ENCODE measurements at places on chromosomes 7 and 10.

DNA sequence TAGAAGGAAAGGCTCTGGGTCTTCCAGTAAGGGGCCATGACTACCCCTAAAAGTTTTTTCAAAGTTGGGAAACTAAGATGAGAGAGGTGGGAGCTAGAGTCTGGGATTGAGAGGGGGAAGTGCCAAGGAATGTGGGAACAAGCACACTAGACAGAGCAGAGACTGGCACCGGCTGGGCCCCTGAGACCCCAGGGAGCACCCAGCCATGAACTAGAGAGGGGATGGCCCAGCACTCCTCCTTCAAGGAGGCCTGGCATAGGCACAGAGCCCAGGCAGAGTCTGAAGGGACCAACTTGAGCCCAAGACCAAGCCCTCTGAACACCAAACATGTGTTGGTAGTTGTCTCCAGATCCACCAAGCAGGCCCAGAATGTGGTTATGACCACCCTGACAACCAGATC lies 119.0 kb downstream of the GRID1 start:
- no peak for DNase-seq

- DNase-seq, result peak; percentile 81
Measured at GRCh38 chr10:26540601-26541000, 102.5 kb downstream of the APBB1IP start.

- no peak for DNase-seq
Measured at GRCh38 chr7:738723-739454, 11.8 kb upstream of the PRKAR1B start.

DNA sequence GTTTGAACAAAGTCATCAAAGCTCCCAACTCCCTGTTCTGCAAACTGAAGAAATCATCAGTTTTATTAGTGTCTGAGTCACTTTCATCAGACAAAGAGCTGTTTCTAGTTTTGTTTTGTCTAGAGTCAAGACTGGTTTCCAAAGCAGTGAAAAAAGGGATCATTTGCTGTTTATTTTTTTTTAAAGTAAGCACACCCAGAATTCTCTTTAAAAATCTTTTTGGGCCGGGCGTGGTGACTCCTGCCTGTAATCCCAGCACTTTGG lies 972.0 kb upstream of the CELF2 start:
- DNase-seq, result no peak

- DNase-seq, result no peak
Measured at GRCh38 chr10:97548828-97549455, 23.6 kb upstream of the ANKRD2 start.

DNA sequence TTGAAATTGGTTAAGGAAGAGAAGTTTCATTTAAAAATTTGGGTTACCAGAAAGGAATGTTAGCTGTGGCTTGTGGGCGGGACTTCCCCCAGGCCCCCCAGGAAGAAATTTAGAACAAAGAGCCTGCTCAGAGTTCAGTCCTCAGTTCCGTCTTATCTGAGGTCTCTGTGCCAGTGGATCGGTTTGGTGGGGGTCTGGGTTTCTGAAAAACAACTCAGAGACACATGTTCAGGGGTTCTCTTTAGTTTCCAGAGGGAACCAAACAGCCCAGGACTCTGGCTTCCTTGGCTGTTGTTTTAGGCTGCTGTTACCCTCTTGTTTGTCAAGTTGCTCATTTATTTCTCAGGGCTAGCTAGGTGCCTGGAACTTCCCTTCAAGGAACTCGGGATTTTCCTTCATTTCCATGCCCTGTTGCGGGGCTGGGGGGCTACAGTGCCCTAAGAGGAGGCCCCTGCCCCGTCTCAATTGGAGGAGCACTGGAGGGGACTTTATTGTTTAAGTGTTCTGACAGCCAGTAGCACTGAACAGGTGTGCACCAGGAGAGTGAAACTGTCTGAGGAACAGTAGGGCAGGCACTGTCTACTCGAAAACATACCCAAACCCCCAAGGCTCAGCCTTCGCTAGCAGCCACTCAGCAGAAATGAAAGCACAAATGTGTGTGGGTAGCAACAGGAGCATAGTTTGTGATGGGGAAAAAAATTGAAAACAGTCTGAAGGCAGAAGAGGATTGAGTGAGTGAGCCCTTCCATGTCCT lies 59.9 kb downstream of the ALOX5 start:
- no peak for DNase-seq

DNA sequence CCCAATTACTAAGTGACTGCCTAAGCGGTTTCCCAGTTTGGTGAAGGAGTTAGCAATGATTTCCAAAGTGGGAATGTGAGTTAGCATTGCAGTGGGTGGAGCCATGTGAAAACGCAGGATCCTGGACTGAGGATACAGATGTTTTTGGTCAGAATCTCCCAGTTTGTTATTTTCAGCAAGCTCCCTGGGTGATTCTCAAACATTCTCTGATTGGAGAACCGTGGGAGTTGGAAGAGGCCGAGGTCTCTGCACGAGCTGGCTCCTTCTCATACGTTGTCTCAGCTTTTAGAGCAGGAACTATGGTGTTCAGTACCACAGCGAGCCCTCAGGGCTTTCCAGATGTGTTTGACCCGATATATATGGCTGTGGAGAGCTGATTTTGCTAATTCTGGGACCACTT lies 396.5 kb upstream of the NPVF start:
- no peak for DNase-seq

DNA sequence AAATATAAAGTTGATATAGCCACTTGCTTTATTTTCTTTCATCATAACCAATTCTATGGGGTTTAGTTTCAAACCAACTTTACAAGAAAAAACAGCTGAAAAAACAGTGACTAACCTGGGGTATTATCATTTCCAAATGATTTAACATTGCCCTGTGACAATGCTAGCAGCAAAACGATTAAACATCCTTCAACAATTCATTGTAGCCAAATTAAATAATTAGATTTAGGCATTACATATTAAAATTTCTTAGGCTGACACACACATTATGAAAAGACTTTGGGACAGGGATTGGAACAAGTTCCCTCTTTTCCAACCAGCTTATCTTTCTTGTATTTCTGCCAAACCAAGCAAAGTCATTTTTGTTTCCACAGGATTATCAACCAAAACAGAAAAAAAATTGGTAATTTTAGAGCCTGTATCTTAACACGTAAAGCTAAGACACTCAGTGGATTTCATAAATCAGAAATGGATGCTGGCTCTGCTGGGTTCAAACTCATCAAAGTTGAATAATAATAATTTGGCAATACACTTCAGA lies 84.0 kb downstream of the SEMA3D start:
- DNase-seq, result no peak

- no peak for DNase-seq
Measured at GRCh38 chr7:156222611-156223010, 410.3 kb upstream of the SHH start.

DNA sequence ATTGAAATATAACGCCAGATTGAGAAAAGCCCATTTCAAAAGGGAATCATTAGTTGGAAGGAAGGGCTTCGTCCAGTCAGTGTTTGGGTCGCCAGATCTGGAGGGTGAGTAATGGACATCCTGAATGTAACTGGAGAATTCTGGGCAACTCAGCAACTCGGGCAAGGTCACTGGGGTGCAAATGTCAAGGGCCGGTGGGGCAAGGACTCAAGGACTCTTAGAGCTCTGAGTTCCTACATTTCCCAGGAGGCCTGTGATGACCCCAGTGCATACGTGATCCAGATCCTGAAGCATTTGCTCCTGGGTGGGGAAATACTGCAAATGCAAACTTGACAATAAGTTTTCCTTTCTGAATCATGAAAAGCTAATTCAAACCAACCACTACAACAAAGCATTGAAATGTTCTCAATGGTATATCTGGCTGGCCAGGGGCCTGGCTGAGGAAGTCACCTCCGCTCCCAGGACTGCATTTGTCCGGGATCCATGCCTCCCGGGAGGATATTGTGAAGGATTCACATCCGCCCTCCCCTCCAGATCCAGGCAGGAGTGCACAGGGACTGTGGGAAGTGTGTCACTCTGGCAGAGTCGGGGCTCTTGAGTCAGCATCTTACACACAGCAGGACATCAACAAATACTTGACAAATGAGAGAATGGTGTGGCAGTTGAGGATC lies 164.0 kb downstream of the FANK1 start:
- DNase-seq, result no peak

GRCh38 chr7:5424749-5425506 lies 1.3 kb upstream of the TNRC18 start:
- DNase-seq, result peak; percentile 46

DNA sequence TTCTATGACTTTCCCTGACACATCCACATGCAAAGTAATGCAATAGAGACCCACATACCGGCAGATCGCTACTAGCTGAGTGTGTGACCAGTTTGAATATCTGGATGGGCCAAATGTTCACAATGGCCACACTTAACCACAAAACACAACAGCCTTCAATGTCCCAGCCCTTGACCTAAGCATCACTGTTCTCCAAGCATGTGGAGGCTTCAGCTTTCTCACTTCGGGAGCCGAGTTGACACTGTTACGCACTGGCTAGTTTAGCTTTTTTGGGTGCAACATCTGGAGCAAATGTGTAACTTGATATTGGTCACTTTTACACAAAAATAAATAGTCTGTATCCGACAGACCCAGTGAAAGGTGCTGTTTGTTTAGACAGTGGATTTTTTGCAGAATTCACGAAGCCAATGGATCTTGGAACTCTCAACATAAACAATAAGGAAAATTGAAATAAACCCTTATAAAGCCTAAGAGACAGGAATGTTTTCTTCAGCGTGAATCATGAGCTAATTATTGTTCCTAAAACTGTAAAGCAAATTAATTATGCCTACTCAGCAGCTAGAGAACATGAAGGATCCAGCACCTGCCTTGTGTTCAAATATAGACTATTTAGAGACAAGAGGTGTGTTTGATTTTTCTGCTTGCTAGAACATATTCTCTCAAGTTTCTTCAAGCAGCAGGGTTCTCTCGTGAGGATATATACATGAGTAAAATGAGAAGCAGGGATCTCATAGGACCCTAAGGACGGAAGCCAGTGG lies 117.6 kb upstream of the JCAD start:
- DNase-seq, result no peak

DNA sequence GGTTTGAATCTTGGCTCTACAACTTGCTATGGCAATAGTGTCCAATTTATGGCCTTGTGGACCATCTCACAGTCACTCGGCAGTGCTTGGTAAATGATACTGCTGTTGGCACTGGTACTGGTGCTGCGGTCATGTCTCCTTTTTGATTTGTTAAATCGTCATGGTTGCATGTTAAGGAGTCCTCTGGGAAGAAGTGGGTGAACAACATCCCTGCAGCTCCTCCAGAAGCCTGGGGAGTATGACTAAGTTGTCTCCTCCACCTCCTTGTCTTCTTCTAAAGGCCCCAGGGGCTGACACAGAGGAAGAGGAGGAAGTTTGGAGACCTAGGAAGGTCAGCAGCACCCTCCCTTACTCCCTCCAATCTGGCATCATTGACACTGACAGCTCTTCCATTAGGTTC lies 8.5 kb downstream of the ITPRIP start:
- no peak for DNase-seq

DNA sequence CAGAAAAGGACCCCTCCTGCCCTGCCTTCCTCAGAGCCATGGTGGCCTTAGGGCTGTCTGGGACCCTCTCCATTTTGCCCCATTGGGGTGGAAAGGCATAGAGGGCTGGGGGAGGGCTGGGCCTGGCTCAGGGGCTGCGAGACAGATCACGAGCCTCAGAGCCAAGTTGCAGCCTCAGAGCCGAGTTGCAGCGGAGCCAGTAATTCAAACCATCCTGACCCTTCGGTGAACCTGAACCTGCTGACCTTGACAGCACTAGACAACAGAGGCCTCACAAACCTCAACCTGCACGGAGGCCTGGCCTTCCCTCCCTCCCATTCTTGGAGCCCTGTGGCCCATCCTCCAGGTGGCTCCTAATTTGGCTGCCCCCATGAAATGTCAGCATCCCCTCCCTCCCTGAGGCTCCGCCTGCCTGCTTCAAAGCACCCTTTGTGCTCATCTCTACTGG lies 45.4 kb downstream of the PAX2 start:
- no peak for DNase-seq

DNA sequence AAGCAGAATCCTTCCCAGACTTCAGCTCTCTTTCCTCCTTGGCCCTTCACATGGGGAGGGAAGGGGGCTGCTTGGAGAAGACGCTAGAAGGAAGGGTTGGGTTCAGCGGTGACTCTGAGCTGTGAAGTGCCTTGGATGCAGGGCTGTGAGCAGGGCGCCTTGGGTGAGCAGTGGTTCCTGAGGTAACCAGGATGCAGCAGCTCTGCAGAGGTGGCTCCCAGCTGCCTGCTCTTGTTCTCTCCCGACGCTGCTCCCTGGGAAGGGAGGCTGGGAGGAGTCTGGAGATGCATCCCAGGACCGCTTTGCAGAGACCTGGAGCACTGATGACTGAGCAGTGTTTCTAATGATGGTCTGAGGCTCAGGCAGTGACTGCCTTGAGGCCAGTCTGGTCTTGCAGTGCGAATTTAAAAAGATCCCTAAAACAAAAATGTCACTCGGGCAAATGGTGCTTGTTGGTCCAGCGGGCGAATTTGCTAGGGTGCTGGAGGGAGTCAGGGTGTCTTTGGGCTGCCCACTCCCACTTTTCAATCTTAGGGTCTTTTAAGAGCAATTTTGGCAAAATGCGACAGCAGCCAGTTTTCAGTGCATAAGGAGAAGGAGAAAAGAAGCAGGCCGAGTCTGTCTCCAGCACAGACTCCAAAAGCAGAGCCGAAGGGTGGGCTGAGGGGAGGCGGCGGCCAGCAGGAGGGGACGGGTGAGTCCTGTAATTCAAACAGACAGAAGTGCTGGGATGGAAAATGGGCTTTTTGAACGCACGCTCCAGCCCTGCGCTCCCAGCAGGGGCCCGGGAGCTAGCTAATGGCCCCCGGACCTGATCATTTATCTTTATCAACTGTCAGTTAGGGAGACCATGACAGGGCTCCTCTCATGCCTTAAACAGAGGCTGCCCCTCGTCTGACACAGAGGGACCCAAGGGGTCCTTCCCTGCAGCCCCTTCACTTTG lies 191.2 kb upstream of the SHH start:
- no peak for DNase-seq

DNA sequence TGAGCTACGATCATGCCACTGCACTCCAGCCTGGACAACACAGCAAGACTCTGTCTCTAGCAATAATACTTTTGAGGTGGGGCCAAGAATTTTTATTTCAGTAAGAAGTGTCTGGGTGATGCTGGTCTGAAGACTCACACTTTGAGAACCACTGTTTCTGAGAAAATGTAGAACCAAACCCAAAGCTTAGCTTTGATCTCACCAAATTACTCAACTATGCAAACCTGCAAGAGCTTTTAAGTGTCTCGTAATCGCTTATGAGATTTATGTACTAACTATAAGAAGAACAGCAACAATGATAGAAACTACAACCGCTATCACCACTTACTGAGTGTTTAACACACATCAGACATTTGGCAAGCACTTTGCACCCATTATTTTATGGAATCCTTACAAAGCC lies 29.5 kb downstream of the APBB1IP start:
- DNase-seq, result no peak

All from GM23338 (cell line).